ENCODE measurements at places on chromosomes 7 and 10. TPM values are rescaled to one million over a fixed set of nuclear protein-coding genes. Genes with fewer than 3 reads are reported as not detected.
A peak's percentile ranks its signal among the peaks of the same experiment; 100 is the strongest.

The CYP2C8 gene
- total RNA-seq = 0.63 TPM

The HIF1AN gene
- 13.5 TPM for total RNA-seq

The SPDYE2 gene
- 5.9 TPM for total RNA-seq

The MET gene
- 1.8 TPM for total RNA-seq

The PPP1R3A gene
- not detected for total RNA-seq

The SPDYE6 gene
- 10.0 TPM for total RNA-seq

The COL13A1 gene
- 15.1 TPM for total RNA-seq

The MEOX2 gene
- total RNA-seq = 0.19 TPM

The LRWD1 gene
- 13.1 TPM for total RNA-seq

The ANKRD1 gene
- not detected for total RNA-seq

The APBB1IP gene
- total RNA-seq = 0.28 TPM

The GPR15LG gene
- total RNA-seq = 0.58 TPM

- peak; percentile 55 for ATAC-seq
Measured at GRCh38 chr7:39541511-39541910, 24.7 kb upstream of the YAE1 start.

GRCh38 chr7:37738321-37738720 lies 54.8 kb downstream of the GPR141 start:
- no peak for ATAC-seq

GRCh38 chr10:127997937-127998336 lies 91.0 kb downstream of the PTPRE start:
- no peak for ATAC-seq

- ATAC-seq = no peak
Measured at GRCh38 chr7:156975620-156976019, 26.1 kb downstream of the NOM1 start.

DNA sequence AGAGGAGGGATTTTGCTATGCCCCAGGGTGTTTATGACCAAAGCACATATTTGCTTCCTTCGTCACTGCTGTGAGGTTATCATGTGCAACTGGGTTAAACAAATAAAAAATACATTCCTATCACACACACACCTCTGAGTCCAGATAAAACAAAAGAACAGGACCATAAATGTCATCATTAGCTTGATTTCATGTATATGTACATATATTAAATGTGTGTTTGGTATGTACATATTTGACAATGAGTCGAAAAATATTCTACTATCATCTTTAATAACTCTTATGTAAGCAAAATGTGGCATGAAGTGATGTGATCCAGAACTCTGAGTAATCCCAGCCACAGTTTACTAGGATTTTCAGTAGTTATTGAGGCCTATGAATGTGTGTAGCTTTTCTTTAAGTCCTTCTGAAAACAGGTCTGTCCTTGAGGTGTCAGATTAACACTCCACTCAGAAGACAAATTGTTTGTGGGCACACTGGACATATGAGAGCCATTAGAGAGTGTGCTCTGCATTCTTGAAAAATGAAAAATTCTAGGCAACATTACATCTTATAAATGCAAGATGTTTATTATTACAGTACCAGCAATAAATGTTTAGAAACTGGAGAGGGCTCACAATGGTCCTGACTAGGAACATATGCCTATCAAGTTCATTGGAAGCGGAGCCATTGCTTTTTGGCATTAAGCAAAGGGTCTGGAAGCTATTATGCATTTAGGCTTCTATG lies 335.1 kb upstream of the SEMA3A start:
- peak; percentile 14 for ATAC-seq

DNA sequence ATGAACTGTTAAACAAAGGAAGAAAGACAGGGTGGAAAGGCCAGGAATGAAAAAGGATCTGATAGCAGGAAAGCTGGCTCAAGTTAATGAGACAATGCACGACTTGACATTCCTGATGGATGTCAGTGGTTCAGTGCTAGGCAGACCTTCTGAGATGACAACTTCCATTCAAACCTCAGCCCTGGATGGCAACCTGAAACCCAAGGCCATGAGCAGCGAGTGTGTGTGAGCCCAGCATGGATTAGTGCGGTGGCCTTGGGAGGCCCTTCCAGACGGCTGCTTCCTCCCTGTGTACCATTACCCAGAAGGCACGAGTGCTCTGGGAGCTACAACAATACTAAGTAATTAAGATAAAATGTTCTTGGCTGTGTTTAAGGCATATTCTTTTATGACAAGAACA lies 18.8 kb downstream of the TRIL start:
- peak; percentile 65 for ATAC-seq

GRCh38 chr10:130360826-130361311 lies 224.7 kb downstream of the GLRX3 start:
- no peak for ATAC-seq

DNA sequence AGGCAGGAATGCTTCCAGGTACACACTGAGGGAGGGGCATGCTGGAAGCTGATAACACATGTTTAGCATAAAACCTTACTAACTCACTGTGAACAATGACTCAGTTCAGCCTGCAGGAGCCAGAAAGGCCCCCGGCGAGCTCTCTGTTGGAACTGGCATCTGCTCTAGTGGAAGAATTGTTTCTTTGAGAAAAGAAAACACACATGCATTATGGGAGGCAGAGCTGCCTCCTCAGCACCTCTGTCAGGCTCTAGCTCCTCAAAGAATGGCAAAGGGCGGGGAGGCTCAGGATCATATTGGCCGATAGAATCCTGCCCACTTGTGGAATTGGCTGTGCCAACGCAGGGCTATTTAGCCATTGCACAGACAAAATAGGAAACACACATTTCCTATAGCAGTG lies 338.3 kb downstream of the CXCL12 start:
- no peak for ATAC-seq

DNA sequence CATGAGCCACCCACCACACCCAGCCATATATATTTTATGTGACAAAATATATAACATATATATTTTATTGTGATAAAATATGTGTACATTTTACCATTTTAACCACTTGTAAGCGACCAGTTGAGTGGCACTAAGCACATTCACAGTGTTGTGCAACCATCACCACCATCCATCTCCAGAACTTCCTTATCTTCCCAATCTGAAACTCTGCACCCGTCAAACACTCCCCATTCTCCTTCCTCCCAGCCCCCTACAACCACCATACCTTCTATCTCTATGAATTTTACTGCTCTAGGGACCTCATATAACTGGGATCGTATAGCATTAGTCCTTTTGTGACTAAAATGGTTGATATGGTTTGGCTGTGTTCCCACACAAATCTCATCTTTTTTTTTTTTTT lies 20.8 kb upstream of the CYTH3 start:
- no peak for ATAC-seq

DNA sequence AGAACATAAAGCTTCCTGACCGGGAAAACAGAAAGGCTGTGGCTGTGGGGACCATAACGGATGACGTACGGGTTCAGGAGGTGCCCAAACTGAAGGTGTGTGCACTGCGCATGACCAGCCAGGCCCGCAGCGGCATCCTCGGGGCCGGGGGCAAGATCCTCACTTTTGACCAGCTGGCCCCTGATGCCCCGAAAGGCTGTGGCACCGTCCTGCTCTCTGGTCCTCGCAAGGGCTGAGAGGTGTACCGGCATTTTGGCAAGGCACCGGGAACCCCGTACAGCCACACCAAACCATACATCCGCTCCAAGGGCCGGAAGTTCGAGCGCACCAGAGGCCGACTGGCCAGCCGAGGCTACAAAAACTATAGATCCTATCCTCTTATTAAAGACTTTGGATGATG lies 179.3 kb downstream of the PTN start:
- ATAC-seq = no peak

- ATAC-seq = no peak
Measured at GRCh38 chr7:121276313-121276712, 52.5 kb upstream of the WNT16 start.

DNA sequence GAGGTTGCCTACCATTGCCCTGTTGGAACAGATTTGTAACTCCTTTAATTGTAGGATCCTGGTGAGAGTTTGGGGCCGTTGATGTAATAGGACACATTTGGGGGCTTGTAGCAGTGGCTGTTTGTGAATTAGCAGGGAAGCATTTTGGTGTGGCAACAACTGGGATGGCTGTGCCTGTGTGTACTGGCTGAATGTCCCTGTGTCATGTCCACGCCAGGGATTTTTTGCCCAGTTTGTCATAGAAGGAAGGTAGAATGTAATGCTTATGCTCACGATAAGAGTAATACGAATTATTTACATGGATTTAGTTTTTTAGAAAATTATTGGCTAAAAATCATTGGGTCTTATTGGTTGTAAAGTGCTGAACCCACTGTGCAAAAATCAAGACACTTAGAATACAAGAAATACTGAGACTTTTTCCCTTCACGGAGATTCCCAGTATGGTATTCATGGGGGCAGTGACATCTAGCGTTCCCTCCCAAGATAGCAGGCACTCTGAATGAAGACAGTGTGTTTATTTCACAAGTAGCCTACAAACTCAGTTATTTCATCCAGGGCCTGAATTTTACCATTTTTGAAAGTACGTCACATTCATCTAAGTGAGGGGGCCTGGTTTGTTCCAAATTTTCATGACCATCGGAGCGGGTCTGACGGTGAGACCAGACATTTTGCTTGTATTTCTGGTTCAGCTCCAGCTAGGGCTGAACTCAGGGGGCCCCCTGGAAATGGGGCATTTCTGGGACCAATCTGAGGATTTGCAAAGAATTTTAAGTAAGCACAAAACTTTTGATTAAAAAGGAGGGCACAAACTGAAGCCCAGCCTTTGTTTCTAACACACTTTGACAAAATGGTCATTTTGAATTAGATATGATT lies 74.7 kb downstream of the CACNB2 start:
- peak; percentile 67 for ATAC-seq

- peak; percentile 77 for ATAC-seq
Measured at GRCh38 chr7:128398016-128398840, 11.6 kb downstream of the IMPDH1 start.

GRCh38 chr10:5684971-5685763 lies 529 bp downstream of the TASOR2 start:
- peak; percentile 56 for ATAC-seq

DNA sequence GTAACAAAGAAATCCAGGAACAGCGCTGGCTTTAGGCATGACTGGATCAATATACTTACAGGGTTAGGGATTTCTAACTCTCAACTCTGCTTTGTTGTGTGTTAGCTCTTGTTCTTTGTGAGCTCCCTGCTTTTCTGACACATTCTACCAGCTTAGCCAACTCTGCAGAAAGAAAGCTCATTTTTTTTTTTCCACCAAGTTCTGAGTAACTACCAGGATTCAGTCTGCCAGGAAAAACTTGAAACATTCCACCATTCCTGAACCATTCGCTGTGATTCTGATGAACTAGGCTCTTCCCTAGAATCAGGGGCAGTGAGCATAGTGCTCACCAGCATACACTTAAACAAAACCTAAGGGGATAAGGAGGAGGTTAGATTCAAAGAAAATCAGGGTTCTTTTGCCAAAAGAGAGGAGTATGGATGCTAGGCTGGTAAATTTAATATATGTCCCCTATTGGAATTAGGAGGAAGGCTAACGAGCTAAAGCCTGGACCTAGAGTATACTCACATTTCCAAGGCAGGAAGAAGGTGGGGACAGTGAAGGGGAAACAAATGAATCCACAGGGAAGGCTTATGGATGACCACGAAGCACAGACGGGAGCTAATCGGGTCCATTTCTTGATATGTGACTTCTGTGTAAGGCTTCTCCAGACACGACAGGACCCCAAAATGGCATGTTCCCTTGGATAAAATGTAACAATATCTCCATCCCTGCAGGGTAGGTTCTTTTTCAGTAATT lies 183.4 kb downstream of the PRKG1 start:
- no peak for ATAC-seq

DNA sequence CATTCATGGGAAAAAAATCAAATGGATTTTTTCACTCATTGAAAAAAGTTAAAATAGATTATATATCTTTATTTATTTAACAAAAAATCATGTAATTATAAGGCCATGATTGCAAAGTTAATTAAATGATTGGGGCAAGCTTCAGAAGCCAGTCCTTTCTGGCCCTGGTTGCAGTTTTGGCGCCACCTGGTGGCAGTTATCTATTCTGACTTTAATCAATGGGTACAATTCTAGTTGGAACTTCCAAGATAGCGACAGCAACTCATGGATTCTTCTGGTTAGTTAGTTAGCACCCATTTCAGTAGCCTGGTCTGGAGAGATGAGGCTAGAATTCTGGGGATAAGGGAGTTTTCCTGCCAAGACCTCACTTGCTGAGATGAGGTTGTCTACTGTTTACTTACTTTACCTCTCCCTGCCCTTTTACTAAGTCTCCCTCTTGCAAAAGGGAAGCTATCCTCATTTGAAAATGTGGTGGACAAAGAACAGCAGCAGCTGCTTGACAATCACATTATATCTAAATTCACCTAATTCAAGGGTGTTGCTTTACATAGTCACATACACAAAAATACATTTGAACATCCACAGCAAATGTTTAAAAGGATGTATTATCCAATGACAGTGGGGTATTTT lies 42.3 kb downstream of the NOC3L start:
- ATAC-seq = peak; percentile 62

GRCh38 chr10:118592675-118593330 lies 2.6 kb downstream of the PRLHR start:
- ATAC-seq = no peak

DNA sequence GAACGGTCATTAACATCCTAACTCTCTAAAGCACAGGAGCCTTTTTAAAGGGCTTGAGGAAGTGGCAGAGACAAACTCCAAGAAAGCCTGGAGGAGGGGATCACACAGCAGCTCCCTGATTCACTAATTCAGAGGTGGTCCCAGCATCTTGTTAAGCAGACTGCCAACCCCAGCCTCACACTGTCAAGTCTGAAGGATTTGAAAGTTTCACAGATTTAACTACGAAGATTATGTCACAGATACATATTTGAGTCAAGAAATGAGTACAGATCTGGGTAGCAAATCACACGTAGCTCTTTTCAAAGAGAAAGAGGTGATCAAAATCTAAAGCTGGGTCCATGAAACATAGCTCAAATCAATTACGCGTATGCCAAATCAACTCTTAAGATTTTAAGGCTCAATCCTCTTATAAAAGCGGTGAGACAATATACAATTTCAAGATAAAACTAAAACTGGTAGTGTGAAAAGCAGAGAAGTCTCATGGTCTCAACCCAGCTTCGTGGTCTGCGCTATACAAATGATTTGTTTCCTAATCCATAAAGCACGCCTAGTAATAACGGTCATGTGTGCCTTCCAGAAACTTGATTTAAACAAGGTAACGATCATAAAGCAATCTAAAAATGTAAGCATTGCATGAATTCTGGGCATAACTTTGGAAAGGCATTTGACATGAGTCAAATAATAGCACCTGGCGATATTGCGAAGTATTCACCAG lies 229.9 kb upstream of the MKLN1 start:
- no peak for ATAC-seq

DNA sequence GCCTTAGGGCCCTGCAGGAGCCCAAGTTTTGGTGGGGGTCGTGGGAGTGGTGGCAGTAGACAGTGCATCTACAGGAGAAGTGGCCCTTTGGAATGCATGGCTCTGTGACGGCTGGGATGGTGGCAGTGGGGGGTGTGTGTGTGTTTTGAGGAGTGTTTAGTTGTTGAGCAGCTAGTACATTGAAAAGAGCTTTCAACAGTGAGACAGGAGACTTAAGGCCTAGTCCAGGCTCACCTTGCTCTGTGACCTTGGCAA lies 27.1 kb downstream of the ZNF775 start:
- no peak for ATAC-seq

DNA sequence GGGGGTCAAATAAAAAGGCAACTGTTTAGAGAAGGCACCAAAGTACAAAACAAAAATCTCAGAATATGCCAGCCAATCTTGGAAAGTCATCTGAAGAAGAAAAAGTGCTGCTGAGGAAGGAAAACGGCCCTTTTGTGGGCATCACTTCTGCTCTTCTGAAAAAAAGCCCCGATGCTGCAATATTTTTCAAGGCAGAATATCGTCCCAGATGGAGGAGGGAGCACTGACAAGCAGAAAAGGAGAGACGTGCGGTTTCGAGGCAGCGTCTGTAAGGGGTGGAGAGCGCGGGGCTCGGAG lies 959 bp upstream of the ATRNL1 start:
- no peak for ATAC-seq

- peak; percentile 50 for ATAC-seq
Measured at GRCh38 chr7:132491391-132491945, 84.8 kb downstream of the PLXNA4 start.

All from motor neuron (in vitro differentiated cells).